Caki2 (cell line): ENCODE measurements at places on chromosomes 7 and 10. TPM values are rescaled to one million over a fixed set of nuclear protein-coding genes. Genes with fewer than 3 reads are reported as not detected.

DNA sequence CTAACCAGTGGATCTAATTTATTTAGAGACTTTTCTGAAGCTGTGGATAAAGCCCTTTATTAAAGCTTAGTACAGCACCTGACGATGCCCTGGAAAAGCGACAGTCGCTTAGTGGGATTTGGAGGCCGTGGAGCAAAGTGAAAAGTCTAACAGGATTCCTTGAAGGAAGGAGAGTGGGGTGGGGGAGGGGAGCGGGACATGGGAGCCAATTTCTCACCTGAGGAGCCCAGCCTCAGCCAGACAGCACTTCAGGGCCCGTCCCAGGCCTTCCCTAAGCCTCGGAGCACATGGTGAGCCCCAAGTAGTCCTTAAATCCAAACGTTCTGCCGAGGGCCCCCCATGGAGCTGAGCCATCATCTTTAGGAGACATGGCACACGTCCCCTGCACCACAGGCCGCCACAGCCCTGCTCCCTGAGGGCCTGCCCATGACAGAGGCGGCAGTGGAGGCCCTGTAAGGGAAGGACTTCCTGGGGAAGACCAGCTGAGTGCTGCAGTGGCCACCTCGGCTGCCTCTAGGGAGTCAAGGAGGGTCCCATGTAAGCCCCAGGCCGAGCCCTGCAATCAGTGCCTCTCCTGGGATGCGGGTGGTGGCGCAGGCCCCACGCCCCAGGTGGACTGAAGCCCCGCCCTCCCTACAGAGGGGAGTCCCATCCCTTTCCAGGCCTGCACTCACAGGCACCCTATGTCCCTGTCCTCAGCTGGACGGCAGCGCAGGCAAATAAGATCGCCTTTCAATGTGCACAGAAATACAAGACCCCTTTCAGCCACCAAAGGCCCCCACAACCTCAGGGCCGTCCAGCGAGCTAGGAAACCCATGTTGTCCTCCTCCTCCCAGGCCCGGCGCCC, 187.0 kb downstream of the MAD1L1 start:
- DNase-seq: no peak

GRCh38 chr10:78342827-78343653, 309.4 kb downstream of the RPS24 start:
- DNase-seq: no peak

The ZNF32 gene
- 96.9 and 107 TPM in 2 replicates for total RNA-seq

DNA sequence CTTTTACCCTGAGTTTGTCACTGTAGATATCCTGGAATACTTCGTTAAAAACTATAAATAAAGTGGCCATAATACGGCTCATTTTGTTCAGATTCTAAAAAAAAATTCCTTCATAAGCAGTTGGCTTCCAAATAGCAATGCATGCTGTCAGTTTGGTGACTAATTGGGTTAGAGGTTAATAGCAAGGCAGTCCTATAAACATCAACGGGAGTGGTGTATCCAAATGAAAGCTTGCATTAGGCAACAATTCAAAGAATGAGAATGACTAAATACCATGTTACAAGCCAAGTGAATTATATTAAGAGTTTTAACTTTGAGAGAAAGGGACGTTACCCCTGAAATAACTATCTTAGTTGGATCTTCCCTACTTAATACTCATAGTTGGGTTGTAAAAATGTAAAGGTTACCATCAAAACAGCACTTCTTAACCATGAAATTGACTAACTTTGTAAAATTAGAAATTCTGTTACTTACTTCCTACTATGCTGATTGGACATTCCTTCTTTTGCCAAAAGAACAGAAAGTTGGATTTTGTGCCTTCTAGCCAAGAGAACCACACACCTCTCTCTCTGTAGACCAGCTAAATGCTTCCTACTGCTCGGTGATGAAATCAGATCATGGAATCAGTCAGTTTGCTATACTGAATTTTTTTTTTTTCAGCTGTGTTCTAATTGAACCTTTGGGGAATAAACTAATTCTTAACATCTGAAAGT, 98.0 kb downstream of the KAT6B start:
- peak; percentile 76 for DNase-seq

DNA sequence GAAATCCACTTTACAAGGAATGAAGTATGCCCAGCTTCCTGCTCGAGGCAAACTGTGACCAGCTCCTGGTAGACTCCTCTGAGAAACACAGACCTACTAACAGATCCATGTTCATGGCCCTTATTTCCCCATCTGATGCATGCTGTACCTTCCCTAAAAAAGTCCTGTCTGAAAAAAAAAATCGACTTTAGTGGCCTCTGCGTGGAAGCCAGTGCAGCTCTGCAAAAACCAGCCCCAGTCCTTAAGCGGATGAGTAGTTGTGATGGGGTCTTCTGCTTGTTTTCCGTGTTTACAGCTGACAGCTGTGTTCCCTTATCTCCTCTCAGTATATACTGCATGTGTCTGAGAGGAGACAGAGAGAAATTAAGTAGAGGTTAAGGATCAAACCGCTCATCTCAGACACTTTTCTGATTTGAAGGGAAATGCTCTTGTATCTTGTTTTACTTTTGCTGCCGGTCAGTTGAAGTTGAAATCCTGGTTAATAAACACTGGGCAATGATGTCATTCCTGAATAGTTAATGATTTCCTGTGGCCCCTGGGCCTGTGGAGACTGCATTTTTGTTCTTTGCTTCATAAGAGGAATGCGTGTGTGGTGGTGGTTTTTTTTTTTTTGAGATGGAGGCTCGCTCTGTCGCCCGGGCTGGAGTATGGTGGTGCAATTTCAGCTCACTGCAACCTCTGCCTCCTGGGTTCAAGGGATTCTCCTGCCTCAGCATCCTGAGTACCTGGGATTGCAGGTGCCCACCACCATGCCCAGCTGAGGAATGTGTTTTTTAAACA, 67.6 kb downstream of the DOCK1 start:
- DNase-seq: peak; percentile 93

- DNase-seq: no peak
These were observed 356.2 kb downstream of the RNLS start for GRCh38 chr10:88226891-88227290.

The OPN4 gene
- total RNA-seq: 0.17 TPM in 1 of 2 replicates, not detected in the other

The LIPK gene
- not detected in 2 replicates for total RNA-seq

DNA sequence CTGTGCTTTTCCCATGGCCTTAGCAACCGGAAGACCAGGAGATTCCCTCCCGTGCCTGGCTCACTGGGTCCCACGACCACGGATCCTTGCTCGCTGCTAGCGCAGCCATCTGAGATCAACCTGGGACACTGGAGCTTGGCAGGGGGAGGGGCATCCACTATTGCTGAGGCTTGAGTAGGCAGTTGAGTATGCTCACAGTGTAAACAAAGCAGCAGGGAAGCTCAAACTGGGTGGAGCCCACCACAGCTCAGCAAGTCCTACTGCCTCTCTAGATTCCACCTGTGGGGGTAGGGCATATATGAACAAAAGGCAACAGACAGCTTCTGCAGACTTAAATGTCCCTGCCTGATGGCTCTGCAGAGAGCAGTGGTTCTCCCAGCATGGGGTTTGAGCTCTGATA, 697.0 kb downstream of the SORCS1 start:
- DNase-seq: no peak

The AGBL3 gene
- 0.81 and 1.5 TPM in 2 replicates for total RNA-seq

The SPDYE16 gene
- 2.2 TPM in 1 of 2 replicates, not detected in the other for total RNA-seq

DNA sequence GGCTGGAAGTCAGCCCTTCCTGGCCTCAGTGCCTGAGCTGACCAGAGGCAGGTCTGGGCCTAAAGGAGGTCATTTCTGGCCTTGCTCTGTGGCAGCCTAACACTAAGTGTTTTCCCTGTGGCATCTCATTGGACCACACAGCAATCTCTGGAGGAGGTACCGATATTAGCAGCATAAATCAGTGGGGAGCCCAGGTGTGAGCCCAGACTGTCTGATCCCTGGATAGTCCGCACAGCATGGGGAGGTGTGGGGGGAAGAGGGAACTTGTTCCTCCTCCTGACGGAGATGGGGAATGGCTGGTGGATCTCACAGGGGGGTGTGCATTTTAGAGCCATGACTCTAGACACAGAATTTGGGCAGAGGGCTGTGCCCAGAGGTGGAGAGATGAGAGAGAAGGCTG, 11.0 kb upstream of the PPIF start:
- no peak for DNase-seq

- DNase-seq: no peak
These were observed 10.3 kb upstream of the PAPOLB start for GRCh38 chr7:4871930-4872675.
